ENCODE measurements at places on chromosomes 2 and 18.

GRCh38 chr2:12303181-12304030 is 413.3 kb upstream of the TRIB2 start:
- DNase-seq: no peak

- DNase-seq: no peak
Measured at GRCh38 chr2:230520875-230521155, 104.8 kb downstream of the SP100 start.

DNA sequence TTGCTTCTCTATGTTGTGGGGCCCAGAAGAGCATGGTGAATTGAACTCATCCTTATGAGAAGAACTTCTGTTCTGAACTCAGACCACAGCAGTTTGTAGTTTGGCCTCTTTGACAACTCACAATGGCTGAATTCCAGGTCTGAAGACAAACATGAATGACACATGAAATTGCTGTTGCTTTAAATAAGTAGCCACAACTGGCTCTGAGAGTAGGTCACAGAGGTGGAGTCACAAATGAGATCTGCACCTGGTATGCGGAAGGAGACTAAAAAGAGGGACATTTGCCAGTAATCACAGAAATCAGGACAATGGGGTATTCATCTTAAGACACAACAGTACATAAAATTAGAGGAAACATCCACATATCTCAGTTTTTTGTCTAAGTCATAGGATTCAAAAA is 290.3 kb upstream of the MMADHC start:
- DNase-seq: no peak

DNA sequence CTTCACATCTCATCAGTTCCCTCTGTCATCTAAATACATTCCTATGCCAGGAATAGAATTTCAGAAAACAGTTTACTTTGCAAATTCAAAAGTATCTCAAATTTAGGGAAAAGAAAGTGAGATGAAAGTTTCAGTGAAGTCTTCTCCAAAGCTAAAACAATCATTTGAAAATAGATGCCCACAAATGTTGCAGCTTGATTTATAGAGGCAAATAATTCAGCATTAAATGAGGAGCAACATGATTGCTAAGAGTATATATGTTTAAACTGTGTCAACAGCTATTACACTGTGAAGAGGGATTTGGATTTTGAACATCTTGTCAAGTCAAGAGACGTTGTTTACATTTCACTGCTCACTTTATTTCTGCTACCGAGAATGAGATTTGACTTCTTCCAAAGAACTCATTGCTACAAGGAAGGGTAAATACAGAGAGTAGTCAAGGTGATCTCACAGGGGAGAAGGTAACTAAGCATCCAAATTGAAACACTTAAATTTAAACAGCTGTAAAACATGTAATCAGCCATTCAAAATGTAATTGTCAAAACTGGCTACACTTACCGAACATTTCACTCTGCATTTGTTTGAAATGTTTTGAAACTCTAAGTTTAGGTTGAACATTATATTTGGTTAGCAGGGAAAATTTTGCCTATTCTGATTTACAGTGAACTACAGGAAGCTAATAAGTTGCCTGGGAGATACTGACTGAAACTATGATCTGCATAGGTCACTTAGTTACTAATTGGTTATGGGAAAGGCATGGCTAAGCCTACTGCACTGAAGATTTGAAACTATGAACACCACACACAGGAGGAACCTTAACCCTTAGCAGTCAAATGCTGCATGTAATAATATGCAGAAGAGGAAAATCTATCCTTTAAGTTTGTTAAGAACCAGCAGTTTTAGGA is 33.2 kb upstream of the GALNT3 start:
- DNase-seq: no peak

GRCh38 chr2:201701646-201702045 is 3.2 kb upstream of the MPP4 start:
- DNase-seq: no peak

DNA sequence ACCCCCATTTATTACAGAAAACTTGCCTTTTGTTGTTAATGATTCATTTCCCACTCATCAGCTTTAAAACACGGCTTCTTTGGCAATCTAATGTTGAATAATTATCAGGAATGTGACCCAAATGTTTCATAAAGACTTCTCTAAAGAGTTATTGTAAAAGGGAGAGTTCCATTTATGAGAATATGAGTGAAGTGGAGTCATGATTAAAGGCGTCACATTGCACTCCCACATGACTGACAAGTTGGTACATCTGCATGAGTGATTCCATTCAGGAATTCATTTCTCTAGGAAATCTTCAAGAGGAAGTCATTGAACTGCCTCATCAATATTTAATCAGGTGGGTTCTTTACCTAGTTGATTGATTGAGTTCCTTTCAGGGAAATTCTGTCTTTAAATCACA is 184.8 kb downstream of the LNPK start:
- DNase-seq: no peak

DNA sequence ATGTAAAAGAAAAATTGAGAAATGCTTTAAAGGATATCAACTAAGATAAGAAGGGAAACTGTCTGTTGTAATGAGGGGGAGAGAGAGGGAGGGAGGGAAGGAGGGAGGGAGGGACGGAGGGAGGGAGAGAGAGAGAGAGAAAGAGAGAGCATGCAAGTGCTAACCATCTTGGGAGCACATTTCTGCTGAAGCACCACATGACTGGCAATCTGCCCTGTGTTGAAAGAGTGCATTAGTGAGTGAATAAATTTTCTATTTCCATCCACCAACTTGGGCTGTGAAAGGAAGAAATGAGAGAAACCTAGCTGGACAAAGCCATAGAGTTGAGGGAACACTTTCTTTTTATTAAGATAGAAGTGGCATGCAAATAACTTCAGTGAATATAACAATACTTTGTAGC is 110.7 kb downstream of the TMX3 start:
- DNase-seq: no peak

DNA sequence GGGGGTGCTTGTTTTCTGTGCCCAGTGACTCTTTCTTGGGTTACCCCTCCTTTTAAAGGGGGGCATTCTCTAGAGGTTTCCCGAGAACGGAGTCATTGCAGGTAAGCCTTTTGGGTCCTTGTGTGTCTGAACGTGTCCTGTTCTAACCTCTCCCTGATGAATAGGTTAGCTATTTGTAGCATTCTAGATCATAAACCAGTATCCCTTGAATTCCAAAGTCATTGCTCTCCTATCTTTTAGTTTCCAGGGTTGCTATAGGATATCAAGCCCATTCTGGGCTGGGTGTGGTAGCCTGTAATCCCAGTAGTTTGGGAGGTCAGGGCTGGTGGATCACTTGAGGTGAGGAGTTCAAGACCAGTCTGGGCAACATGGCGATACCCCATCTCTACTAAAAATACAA is 65.9 kb upstream of the YWHAQ start:
- no peak for DNase-seq

GRCh38 chr18:2776601-2777000 is 70.2 kb upstream of the EMILIN2 start:
- DNase-seq: no peak

DNA sequence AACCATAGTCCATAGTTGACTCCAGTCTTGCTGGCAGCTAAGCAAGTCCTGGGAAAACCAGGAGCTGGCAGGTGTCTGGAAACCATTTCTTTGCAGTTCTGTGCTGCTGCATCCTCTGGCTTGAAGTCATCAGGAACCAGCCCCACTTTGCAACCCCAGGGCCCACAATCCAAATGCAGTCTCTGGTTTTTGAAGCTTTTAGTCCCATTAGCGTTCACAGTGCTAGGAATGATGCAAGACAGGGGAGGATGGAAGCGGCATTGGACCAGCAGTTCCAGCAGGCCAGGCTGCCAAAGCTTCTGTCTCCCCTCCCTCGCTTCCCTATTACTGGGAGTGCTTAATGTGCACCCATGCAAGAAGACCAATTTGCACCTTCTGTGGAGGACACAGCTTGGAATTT is 106.4 kb downstream of the ZBTB7C start:
- DNase-seq: no peak

- no peak for DNase-seq
Measured at GRCh38 chr2:232871835-232872736, 2.0 kb downstream of the SNORC start.

DNA sequence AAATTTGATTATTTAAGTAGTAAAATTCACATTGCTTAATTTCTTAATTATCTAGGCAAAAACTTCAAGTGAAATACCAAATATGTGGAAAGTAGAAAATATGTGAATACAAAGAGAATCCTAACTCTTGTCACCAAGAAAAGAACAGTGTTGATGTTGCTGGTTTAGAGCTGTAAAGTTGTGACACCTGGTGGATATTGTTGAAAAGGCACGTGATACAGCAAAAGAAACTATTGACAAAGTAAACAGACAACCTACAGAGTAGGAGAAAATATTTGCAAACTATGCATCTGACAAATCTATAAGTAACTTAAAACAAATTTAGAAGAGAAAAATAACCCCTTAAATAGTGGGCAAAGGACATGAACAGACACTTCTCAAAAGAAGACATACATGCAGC is 25.6 kb upstream of the ZC3H15 start:
- DNase-seq: no peak

DNA sequence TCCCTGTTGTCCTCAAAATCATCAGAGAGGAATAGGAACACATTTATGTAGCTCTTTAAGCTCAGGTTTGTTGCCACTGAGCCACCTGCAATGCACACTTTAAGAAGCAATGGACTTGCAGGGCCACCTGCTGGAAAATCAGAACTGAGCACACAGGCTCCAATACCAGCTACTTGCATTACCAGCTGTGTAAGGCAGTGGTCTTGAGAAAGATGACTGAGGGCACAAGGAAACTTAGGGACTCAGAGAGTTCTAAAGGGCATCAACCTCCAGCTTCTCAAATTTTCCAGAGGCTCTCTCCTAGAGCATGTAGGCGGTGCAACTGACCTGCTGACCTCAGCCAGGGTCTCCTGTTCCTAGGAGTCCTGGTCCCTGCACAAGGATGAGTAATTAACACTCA is 2.5 kb upstream of the CNDP2 start:
- peak; percentile 34 for DNase-seq

DNA sequence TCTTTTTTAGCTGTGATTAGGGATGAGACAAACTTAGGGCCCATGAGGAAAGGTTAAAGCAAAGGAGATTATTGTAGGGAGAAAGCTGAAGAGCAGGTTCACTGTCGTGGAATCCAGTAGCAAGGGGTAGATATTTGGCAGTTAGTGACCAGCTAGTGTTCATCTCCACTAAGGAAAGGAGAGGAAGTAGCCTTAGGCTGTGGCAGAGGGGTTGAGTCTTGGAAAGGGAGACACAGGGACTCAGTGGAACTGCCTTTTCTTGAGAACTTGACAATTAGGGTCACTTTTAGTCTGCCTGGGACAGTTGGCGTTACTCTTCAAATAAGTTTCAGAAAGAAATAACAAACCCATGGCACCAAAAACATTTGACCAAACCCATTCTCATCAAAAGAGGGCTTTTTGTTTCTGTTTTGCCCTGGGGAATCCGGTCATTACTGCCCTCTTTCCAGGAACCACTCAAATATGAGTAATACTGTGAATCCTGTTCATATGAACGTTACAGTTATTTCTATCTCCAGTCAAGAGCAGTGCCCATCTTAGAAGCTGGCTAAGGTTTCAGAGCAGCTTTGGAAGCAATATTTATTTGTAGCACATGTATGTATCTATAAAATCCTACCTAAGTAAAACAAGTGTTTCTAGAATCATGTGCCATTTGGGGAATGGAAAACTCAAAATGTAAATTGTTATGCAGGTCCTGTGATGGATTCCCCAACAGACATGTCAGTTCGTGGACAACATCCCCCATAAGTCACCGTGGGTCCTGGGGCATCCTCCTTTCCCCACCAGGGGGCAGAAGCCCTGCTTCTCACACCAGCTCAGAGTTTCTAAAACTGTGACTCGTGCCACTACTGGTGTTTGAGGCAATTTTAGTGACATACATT is 77.3 kb upstream of the PHLPP1 start:
- no peak for DNase-seq

DNA sequence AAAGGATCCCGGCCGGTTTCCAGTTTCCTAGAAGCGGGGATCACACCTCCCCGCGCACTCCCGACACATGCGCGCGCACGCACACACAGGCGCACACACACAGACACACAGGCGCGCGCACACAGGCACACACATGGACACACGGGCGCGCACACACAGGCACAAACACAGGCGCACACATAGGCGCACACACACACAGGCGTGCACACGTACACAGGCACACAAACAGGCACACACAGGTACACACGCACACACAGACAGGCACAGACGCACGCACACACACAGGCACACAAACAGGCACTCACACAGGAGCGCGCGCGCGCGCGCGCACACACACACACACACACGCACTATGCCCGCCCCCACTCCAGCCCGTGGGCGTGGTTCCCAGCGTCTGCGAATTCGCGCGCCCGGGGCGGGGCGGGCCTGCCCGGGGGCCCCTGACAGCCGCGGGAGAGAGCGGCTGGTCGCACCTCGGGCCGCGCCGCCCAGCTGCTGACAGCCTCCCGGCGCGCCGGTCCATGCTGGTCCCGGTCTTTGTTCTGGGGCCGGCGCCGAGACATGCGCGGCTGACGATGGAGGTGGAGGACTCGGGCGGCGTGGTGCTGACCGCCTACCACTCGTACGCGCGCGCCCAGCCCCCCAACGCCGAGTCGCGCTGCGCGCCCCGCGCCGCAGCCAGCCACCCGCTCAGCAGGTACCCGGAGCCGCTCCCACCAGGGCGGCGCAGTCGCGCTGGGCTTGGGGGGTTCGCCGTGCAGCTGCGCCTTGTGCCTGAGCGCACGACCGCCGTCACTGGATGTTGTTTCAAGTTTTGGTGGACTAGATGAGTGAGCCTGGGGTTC is at the start of gene ARHGAP28:
Gene ARHGAP28 (plus strand): TSS at position 470 of the 845 bp plus-strand sequence. CDS start 106 bp downstream, at position 576.
- DNase-seq: no peak

- DNase-seq: no peak
Measured at GRCh38 chr2:119028327-119029174, 86.6 kb downstream of the MARCO start.

GRCh38 chr2:231992888-231993287 is 31.4 kb downstream of the DIS3L2 start:
- no peak for DNase-seq

GRCh38 chr2:71358931-71359671 is 27.5 kb downstream of the ZNF638 start:
- DNase-seq: no peak

DNA sequence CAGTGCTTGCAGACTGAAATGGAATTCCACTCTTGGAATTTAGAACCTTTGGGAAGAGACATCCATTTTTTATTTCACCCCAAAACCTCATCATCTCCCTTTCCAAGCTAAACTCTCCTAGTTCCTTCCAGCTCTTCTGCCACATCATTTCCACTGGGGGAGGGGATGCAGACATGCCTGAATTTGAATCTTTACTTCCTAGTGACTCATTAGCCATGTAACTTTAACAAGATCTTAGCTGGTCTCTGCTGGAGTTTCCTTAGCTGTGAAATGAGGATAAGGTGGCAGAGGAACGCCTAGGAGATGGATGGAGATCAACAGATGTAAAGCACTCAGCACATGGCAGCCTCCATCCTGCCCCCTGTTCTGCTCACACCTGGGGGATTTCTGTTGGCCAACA is 266.8 kb downstream of the EN1 start:
- DNase-seq: no peak

- DNase-seq: no peak
Measured at GRCh38 chr2:84231478-84231877, 227.6 kb downstream of the SUCLG1 start.
